Putamen (tissue), 1 donor: ENCODE measurements at places on chromosomes 2 and 18.

GRCh38 chr2:182920631-182921056 is 54.2 kb upstream of the FRZB start:
- no peak for DNase-seq

GRCh38 chr2:48377646-48378045 is 152.3 kb upstream of the STON1 start:
- no peak for DNase-seq

DNA sequence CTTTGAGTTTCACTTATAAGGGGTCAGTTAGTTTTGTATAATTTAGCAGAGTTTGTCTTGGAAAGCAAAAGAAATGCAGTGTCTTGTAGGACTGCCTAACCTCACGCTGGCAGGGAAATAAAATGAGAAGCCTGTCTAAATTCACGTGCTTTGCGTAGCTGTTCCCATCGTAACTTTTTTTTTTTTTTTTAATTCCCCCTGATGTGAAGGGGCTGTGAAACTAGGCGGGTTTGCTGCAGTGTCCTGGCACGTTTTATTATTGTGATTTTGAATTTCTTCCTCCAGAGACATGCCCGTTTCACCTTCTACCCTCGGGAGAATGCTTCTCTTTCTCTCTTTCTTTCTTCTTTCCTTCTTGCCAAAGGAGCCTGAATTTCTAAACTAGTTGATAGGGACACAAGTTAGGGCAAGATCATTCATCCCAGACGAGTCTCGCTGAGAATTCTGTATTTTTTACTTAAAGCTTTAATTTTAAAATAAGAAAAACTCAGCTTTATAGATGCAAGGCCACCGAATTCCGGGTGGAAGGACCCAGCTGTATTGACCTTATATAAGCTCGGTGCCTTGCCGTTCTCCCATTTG is 2.3 kb downstream of the MEIS1 start:
- no peak for DNase-seq

- no peak for DNase-seq
Measured at GRCh38 chr2:165410276-165410675, 59.2 kb upstream of the CSRNP3 start.

DNA sequence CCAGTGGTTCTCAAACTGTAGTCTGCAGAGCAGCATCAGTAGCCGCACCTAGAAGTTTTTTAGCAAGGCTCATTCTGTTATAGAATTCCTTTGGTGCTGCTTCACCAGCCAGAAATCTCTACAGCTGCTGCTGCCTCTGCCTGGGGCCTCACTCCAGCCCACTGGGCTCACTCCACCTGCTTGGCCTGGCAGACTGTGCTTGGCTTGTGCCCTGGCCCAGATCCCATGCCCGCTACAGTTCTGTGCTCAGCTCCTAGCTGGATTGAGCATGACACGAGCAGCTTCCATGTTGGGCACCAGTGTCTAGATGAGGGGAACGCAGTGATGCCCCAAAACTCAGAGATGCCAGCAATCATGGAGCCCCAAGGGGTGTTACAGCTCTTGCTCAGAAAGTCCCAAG is 22.6 kb downstream of the MAPK4 start:
- DNase-seq, result no peak

- DNase-seq, result no peak
Measured at GRCh38 chr2:20423359-20423758, 23.5 kb upstream of the RHOB start.

DNA sequence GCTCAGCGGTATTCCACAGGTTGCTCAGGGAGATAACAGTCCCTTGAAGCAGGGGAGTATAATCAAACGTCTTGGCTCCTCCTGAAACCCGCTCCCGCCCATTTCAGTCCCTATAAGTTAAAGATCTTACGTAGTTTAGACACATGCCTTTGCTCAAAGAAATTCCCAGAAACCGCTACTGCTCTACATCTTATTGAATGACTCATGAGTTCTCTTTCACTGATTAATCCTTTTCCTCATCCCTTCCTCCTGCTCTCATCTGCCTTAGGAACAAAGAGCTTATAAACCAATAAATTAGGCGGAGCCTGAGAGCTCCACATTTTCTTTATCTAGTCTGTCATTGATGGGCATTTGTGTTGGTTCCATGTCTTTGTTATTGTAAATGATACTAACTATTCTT is 4.2 kb upstream of the SERPINB4 start:
- DNase-seq, result no peak
